ENCODE measurements at places on chromosomes 2 and 18. TPM values are rescaled to one million over a fixed set of nuclear protein-coding genes. Genes with fewer than 3 reads are reported as not detected.

- no peak for DNase-seq
Measured at GRCh38 chr2:192484903-192485302, 290.2 kb upstream of the TMEFF2 start.

GRCh38 chr18:24727685-24728084, 267.2 kb downstream of the HRH4 start:
- DNase-seq = no peak

- no peak for DNase-seq
Measured at GRCh38 chr2:119755906-119756305, 3.8 kb upstream of the PTPN4 start.

DNA sequence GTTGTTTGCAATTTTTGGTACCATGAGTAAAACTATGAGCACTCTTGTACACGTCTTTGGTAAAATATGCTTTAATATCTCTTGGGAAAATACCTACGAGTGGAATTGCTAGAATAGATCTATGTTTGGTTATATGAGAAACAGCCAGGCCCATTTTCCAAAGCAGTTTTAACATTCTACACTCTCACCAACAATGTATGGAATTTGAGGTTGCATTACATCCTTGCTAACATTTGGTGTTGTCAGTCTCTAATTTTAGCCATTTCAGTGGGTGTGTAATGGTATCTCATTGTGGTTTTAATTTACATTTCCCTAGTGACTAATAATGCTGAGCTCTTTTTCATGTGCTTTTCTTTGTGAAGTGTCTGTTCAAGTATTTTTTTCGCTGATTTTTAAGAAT, 118.9 kb upstream of the TCF4 start:
- no peak for DNase-seq

GRCh38 chr2:154537024-154537423, 161.5 kb upstream of the KCNJ3 start:
- no peak for DNase-seq

Gene MAL
- total RNA-seq = 1.6 TPM

GRCh38 chr2:150612957-150613710, 125.7 kb upstream of the RND3 start:
- DNase-seq = no peak

GRCh38 chr2:10136101-10136934, 13.8 kb downstream of the RRM2 start:
- no peak for DNase-seq

DNA sequence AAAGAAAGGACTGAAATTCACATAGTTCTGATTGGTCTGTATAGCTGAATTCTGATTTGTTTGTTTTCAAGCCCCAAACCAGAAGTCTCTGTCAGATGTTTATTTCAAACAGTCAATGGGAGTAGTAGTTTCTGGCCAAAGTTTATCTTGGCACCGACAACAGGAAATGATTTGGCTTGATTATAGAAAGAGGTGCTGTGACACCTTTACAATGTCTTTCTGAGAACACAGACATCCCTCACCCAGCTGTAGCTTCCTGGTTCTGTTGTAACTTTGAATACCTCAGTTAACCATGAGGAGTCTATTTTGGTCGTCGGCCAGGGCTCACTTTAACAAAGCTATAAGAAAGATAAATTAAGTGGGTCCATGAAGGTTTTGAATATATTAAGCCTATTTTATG, 545.0 kb upstream of the ZNF804A start:
- no peak for DNase-seq

DNA sequence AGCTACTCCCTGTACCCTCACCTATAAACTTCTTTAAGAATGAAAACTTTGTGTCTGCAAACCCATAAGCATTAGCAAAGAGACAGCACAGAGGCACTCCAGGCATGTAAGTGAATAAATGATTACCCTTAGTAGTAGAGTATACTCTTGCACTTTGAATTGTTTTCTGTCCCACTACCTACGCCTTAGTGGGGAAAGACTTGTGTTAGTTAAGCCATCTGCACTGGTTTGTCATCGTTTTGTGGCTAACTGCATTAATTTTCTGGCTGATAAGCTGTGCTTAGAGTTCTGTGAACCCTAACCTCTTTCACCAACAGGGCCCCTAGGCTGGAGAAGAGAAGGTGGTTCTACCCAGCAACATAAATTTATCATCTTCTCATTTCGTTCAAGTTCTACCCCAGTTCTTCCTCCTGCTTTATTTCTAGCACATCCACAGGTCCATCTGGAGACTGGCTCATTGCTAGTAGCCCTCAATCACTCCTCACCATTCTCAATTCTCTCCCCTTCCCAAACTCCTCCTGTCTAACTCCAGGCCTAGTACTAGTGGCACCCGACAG, 710 bp downstream of the LMAN2L start:
- DNase-seq = no peak

- no peak for DNase-seq
Measured at GRCh38 chr2:237118025-237118424, 32.3 kb downstream of the COPS8 start.

Gene CEBPZOS
- 6.2 TPM for total RNA-seq

GRCh38 chr2:101788565-101788964, 91.1 kb downstream of the MAP4K4 start:
- no peak for DNase-seq

DNA sequence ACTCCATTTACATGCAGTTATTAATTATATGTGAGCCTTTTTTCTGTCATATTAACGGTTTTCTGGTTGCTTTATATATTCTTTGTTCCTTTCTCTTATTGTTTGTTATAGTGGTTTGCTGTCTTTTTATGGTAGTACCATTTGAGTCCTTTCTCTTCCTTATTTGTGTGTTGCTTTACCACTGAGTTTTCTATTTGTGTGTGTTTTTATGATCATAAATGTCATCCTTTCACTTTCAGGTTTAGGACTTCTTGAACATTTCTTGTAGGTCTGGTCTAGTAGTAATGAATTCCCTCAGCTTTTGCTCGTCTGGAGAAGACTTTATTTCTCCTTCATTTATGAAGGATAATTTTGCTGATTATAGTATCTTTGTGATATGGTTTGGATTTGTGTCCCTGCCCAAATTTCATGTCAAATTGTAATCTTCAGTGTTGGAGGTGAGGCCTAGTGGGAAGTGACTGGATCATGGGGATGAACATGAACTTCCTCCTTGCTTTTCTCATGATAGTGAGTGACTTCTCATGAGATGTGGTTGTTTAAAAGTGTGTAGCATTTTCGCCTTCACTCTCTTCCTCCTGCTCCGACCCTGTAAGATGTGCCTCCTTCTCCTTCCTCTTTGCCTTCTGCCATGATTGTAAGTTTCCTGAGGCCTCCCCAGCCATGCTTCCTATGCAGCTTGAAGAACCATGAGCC, 11.5 kb downstream of the GCC2 start:
- DNase-seq = no peak
